ENCODE measurements at places on chromosomes 12 and 14.

GRCh38 chr12:54005853-54006558 lies 2.8 kb upstream of the HOXC8 start:
- DNase-seq, result peak; percentile 74

DNA sequence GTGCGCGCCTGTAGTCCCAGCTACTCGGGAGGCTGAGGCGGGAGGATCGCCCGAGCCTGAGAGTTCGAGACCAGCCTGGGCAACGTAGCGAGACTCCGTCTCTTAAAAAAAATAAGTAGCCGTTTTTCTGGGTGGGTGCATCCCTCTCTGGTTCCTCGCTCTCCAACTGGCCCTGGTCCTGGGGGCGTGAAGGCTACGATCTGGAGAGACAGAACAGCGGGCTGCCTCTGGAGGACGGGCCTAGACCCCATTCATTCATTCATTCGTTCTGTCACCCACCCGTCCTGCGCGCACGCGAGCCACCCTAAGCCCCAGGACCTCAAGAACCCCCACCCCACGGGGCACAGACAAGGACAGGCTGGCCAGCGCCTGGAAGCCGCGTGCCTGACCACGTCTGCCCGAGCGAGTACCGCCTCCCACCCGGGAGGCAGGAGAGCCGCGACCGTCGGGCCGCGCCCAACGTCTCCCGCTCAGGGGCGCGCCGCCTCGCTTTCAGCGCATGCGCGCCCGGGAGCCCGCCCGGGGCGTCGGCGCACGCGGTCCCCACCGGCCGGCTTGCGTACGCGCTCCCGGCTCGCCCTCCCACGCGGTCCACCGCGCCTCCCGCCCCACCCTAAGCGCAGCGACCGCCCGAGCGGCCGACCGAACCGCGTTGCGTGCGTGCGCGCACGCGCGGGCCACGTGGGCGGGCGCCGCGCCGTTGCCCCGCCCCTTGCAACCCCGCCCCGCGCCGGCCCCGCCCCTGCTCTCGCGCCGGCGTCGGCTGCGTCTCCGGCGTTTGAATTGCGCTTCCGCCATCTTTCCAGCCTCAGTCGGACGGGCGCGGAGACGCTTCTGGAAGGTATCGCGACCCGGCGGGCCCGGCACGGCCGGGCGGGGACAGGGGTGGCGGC lies at the start of gene RAN:
Gene RAN, plus strand, starts transcription at position 781 of the 893 bp plus-strand sequence. CDS start 528 bp downstream, outside the sequence.
- DNase-seq, result peak; percentile 92

DNA sequence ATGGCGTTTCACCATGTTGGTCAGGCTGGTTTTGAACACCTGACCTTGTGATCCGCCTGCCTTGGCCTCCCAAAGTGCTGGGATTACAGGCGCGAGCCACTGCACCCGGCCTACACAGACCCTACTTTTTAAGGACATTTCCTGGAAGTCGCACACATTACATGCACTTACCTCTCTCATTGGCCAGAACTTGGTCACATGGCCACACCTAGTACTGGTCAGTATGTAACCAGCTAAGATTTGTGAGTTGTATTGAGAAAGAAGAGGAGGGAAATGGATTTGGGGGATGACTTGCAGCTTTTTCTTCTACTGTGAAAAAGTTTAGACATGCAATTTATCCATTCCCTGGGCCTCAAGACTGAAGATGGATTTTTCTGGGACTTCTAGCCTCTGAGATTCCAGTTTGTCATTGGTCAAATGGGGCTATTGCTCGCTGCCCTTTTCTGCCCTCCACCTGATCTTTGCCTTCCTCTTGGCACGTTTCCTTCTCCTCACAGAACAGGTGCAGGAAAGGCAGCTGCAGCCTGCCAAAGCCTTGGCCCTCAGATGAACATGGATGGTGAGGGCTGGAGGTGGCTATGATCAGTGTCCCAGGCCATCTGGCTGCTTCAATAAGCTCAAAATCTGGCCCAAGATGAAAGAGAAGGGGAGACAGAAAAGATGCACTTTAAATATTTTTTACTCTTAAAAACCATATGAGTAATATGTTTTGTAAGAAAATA lies 7.1 kb upstream of the ZDHHC22 start:
- no peak for DNase-seq

DNA sequence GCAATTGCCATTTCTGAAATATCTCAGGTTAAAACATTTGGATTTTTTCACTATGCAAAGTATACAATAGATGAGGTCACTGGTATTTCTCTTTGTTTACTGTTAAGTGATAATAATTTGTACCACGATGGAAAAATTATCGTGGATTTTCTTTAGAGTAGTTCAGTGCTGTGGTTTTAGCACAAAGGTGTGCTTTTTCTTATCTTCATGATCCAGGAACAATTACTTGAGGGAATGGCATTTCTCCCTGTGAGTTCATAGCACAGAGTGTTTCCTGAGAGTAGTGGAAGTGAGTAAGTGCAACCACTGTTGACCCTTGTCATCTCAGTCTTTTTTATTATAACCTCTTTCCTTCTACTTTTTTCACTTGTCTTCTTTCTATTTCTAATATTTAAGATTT lies 86.8 kb downstream of the FGD4 start:
- DNase-seq, result no peak

DNA sequence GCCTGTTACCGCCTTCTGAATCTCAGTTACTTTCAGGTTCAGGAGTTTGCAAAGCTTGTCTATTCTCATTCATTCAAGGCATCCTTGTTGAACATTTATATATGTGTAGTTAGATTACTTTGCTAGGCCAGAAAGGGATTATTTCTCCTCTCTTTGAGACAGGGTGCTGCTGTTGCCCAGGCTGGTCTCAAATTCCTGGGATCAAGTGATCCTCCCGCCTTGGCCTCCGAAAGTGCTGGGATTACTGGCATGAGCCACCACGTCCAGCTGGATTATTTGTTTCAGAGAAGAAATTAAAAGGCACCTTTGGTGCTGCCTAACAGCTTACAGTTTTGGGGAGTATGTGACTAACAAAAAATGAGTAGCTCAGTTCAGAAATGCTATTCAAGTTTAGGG lies 772 bp downstream of the CHURC1 start:
- no peak for DNase-seq

DNA sequence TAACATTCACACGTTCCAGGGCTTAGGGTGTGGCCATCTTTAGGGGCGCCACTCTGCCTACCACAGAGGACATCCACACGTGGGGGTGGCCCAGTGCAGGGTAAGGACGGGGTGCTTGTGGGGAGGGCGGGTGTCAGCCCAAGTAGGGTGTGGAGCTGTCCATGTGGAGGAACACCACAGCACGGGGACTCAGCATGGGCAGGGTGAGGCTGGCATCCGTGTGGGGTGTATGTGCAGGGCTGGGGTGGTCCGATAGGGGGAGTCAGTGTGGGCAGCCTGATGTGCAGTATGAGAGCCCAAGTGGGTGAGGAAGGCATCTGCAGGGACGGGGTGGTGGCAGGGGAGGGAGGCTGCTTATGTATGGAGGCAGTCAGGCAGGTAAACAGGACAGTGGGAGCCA lies 17.7 kb downstream of the PSMC1 start:
- no peak for DNase-seq

DNA sequence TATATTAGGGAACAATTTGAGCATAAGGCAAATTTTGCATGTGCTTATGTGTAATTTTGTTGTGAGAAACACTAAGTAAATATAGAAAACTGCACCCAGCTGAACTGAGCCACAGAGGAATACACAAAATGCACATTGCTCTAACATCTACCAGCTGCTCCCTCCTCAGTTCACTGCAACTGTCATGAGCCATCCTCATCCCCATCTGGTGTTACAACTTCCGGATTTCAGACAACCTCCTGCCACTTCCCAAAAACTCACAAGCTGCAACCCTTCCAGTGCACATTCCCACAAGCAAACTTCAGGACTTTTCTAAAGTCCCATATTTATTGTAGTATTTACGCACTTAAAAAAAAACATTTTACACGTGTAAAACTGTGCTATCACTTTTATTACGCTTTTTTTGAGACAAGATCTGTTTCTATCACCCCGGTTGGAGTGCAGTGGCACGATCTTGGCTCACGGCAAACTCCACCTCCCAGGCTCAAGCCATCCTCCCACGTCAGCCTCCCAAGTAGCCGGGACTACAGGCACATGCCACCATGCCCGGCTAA lies 169.1 kb upstream of the TBX3 start:
- DNase-seq, result no peak

- DNase-seq, result no peak
Measured at GRCh38 chr12:53994264-53995001, 5.5 kb upstream of the HOXC9 start.

DNA sequence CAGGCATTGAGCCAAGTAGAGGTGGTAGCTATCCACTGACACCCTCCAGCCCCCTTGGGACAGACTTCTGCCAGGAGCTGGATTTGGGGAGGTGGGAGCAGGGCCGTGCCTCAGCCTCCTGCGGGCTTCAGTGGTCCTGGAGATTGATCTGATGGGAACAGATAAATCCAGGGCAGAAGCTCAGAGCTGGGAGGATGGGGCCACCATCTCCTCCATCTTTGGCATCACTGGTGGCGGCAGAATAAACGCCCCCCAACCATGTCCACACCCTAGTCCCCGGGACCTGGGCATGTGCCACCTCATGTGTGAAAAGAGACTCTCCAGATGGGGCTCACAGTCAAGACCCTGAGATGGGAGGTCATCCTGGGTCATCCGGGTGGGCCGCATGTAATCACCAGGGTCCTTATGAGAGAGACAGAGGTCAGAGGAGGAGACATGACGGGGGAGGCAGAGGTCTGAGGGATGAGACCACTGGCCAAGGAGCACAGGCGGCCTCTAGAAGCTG lies 209.6 kb upstream of the RTL1 start:
- no peak for DNase-seq

DNA sequence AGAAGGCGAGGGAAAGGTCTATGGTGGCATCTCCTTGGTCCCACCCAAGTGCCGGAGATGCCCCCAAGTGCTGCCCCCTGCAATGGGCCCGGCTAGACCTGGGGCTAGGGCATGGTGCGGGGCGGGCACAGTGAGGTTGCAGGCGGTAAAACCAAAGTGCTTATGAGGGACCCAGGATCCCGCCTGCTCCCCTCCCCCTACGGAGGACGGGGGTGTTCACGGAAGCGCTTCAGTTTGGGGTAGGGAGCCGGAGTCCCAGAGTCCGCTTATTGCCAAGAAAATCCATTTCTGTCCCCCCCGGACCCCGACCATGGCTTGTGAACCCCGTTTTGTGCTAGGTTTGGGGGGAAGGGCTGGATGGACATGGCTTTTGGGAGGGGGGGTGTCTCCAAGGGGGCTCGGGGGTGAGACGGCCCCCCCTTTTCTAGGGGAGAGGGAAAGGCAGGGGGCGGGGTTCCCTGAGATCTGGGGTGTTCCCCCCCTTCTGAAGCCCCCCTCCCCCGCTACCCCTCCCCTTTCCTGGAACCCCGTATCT lies 5.4 kb upstream of the GPR84 start:
- DNase-seq, result no peak

- no peak for DNase-seq
Measured at GRCh38 chr12:6073426-6073825, 51.0 kb downstream of the VWF start.

DNA sequence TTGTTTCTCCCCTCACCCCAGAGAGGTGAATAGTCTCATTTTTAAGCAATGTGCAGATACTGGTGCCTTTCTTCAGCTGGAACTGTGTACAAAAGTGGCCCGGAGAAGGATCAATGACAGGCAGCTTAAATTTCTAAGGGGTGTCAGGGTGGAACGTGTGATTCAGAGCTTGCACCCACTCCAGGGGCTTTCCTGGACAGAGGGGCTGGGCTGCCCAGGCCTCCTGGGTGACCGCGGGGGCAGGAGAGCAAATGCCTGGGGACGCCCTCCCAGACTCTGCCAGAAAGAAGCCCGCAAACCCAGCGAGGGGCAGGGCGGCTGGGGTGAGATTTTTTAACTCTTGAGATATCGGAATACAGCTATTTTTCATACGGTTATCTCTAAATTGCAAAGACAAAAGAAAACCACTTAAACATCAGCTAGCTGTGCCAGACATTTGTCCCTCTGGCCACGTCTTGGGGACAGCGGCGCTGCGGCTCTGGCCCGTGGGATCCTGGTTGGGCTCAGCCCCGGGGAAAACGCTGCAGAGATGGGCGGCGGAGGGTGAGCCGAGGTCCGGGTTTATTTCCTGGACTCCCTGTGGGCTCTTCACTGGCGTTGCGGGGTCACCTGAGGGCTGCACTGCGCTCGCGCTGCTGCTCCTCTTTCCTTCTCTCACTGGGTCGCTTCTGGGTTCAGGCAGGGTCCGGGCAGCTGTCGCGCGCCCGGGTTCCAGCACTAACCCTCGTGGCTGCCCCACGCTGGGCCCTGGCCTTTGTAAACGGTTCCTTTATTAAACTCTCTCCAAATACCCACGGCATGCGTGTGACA lies 35.8 kb downstream of the NFKBIA start:
- no peak for DNase-seq

GRCh38 chr14:93969082-93969828 lies 7.1 kb downstream of the ASB2 start:
- DNase-seq, result no peak

DNA sequence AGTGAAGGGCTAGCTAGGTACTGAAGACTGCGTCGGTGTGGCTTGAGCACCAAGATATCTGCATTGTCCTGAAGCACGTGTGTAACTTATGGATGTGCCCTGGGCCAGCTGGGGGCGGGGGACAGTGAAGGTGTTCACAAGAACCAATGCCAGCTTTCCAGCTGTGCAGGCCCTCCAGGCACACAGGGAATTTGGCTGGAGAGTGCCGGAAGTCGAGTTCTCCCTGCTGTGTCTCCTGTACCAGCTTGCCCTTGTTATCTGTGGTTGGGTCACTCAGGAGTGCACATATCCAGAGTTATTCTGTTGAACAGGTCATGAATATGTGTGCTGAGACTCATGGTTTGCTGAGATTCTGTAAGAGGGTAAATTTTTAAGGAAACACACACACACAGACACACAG lies 75.9 kb upstream of the CRY1 start:
- no peak for DNase-seq

GRCh38 chr12:95700316-95700785 lies 90.2 kb downstream of the NTN4 start:
- no peak for DNase-seq

DNA sequence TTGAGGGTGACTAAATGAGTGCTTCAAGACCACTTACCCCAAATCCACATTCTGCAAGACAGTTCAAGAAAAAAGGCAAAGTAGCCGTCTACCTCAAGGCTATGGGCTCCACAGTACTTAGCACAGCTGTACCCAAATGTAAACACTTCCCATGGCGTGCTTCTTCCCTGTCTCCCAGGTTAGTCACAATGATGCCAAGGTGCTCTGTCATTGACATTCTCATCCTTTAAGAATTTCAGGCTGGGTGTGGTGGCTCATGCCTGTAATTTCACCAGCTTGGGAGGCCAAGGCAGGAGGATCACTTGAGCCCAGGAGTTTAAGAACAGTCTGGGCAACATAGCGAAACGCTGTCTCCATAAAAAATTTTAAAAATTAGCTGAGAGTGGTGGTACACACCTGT lies 51.2 kb upstream of the CERS5 start:
- no peak for DNase-seq

DNA sequence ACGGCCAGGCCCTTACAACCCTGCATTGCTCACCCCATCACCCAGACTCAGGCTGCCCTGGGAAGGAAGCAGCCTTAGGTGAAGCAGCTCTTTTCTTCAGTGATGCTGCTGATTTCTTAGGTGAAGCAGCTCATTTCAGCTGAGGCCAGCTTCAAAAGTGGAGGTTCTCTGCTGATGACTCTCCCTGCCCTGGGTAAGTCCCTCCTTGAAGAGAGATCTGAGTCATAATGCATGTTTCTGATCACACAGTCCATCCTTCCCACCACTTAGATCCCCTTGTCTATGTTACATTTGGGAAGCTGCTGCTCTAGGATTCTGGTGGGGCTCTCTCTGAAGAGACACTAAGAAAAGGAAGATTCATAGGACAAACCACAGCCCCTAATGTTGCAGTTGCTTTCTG lies 17.2 kb upstream of the ZNF140 start:
- DNase-seq, result no peak

GRCh38 chr12:47909839-47910465 lies 5.2 kb upstream of the VDR start:
- no peak for DNase-seq
